Psoas muscle (tissue), 8 donors: ENCODE measurements at places on chromosomes 13 and 19. TPM values are rescaled to one million over a fixed set of nuclear protein-coding genes. Genes with fewer than 3 reads are reported as not detected.

Gene SOHLH2
- 0.22 TPM for polyA plus RNA-seq

Gene ZNF534
- polyA plus RNA-seq: 0.07 TPM

Gene NR2C2AP
- polyA plus RNA-seq: 44.4 TPM

GRCh38 chr13:111385183-111385857, 64.9 kb downstream of the TEX29 start:
- DNase-seq: no peak

- DNase-seq: no peak
These were observed 9.7 kb downstream of the BCKDHA start for GRCh38 chr19:41407271-41407670.

GRCh38 chr13:52809310-52809769, 39.1 kb downstream of the PCDH8 start:
- peak; percentile 24 for DNase-seq

GRCh38 chr13:38265132-38265497, 84.5 kb upstream of the UFM1 start:
- no peak for DNase-seq

DNA sequence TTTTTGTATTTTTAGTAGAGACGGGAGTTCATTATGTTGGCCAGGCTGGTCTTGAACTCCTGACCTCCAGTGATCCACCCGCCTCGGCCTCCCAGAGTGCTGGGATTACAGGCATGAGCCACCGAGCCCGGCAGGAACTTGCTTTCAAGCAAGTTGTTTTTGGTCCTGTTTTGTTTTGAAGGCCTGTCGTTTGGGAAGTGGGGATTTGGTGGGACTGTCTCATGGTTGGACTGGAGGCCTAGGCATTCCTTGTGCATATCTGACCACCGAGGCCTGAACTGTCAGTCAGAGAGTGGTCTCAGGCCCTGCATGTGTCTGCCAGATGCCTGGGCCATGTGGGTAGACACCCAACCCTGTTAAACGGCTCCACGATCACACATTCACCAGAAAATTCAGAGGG, 26.3 kb downstream of the UBXN6 start:
- no peak for DNase-seq

- no peak for DNase-seq
These were observed 806.1 kb upstream of the ARGLU1 start for GRCh38 chr13:107374038-107374437.

- DNase-seq: peak; percentile 70
These were observed 2.0 kb downstream of the ZFP36 start for GRCh38 chr19:39408392-39409207.

DNA sequence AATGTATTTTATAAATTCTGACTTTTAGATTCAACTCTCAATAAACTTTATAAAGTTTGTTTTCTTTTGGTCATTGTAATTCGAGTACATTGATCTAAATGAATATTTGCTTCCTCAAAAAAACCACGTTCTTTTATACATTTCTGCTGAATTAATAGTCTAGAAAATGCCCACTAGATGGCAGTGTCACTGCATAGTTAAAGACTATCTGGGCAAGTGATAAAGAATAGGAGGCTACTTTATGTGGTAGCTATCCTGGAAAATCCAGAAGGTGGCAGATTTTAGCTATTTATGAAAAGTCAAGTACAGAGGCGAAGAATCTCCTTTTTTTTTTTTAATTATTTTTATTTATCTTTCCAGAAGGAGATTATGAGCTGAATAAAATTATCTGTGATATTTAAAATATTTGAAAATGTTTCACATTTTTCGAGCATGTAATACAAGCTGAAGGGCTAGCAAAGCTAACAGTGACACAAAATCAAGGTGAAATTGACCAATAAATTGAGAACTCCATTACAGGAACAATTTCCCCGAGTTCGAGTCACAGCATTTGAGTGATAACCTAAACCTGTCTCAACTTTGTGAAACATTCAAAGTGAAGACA, 221.8 kb downstream of the OLFM4 start:
- no peak for DNase-seq

DNA sequence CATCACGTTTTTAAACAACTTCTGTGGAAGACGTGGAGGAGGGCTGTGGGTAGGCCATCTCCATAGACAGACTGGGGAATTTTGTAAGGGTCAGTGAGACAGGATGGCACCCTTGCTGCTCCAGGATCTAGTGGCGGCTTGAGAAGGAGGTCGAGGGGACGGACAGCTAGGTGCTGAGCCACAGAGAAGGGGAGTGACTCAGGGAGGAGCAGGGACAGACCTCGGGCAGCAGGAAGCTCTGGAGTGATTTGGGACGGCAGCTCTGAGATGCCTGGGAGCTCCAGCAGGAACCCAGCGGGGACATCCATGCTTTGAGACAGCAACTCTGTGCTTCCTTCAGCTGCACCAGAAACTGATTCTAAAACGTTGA, 169.1 kb upstream of the SOX1 start:
- DNase-seq: no peak

DNA sequence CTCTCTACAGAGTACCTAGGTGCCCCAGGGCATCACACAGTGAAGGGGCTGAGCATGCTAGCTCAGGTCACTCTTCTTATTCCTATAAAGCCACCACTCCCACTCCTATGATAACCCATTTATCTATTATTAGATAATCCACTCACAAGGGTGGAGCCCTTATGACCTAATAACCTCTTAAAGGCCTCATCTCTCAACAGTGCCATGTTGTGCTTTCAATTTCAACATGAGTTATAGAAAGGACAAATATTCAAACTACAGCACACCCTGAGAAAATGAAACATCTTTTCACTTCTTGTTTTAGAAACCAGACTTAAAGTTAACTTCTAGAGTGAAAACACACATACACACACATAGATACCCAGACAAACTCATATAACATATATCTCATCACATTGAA, 1494.9 kb upstream of the MIR17HG start:
- no peak for DNase-seq

DNA sequence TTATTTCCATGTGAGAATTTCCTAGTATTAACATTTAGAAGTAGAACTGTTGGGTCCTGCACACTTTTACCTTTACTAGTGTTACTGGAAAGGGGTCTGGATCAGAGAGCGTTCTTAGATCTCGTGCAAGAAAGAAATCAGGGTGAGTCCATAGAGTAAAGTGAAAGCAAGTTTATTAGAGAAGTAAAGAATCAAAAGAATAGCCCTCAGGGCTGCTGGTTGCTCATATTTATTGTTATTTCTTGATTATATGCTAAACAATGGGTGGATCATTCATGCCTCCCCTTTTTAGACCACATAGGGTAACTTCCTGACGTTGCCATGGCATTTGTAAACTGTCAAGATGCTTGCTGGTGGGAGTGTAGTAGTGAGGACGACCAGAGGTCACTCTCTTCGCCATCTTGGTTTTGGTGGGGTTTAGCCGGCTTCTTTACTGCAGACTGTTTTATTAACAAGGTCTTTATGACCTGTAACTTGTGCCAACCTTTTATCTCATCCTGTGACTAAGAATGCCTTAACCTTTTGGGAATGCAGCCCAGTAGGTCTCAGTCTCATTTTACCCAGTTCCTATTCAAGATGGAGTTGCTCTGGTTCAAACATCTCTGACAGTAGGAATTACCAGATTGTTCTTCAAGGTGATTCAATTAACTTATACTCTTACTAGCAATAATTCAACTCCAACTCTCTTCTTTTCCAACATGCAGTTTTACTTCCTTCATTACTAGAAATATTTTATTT, 27.4 kb downstream of the NDFIP2 start:
- DNase-seq: no peak
